ENCODE measurements at places on chromosomes 7 and 10.

DNA sequence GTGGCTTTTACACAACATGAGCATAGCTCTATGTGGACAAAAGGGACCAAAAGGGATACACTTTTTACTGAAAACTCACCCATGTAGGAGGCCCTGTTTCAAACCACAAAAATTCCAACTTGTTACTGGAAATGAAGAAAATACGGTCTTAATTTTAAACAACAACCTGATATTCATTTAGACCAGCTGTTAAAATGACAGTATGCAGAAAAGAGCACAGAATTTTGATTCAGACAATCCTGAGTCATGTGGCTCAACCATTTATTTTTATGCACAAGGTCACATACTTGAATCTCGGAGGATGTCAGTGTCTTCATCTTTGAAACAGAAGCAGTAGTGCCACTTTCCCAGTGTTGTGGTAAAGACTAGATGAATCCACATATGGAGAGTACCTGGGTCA lies 426.5 kb upstream of the NFE2L3 start:
- no peak for DNase-seq

GRCh38 chr7:84196084-84196503 lies 1.5 kb upstream of the SEMA3A start:
- DNase-seq = no peak

GRCh38 chr10:129727495-129727894 lies 236.6 kb downstream of the EBF3 start:
- DNase-seq = no peak

DNA sequence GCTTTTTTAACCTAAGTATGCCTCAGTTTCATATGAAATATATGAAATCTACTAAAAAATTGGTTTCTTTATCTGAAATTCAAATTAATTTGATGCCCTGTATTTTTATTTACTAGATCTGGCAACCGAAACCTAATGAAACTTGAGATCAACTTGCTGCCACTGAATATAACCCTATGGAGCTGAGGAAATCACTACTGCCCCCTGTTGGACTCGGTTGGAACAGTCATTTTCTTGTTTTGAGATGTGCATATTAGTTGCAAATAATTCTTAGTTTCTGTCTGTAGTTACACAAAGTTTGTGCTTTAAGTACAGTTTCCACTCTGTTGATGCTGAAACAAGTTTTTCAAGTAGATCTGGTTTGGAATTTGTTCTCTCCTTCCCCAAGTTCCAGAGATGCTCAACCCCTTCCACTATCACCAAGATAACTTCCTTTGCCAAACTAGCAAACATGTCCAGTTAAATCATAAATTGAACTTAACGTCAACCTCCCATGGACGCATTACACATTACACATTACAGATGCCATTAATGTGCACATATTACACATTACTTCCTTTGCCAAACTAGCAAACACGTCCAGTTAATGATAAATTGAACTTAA lies 22.2 kb upstream of the EXOC4 start:
- peak; percentile 67 for DNase-seq

- no peak for DNase-seq
These were observed 186.6 kb downstream of the RAB11FIP2 start for GRCh38 chr10:117860135-117860534.

DNA sequence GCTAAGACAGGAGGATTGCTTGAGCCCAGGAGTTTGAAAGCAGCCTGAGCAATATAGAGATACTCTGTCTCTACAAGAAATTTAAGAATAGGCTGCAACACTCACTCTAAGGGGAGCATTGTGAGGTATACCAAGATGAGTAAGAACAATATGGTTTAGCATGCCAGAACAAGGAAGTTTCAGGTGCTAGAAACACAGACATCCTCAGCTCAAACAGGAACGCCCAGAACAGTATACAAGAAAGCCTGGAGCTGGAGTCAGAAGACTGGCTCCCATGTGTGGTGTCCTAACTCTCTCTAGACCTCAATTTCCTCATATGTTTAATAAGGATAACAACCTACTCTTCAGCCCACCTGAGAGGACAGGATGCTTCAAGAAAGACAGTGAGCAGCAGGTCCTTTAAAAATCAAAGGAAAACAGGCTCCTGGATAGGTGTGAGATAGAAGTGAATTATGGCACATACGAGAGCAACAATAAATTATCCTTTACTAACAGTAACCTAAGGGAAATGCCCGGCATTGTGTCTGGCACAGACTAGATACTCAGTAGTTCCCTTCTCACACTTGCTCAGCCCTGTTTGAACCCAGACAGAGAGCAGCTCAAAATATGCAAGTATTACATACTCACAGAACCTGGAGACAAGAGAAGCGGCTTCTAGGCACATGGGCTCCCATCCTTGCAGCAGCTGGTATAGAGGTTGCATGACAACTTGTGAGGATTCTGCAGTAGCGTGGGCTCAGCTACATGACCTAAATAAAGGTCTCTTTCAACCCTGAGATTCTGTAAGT lies 45.4 kb downstream of the KAT6B start:
- DNase-seq = no peak

DNA sequence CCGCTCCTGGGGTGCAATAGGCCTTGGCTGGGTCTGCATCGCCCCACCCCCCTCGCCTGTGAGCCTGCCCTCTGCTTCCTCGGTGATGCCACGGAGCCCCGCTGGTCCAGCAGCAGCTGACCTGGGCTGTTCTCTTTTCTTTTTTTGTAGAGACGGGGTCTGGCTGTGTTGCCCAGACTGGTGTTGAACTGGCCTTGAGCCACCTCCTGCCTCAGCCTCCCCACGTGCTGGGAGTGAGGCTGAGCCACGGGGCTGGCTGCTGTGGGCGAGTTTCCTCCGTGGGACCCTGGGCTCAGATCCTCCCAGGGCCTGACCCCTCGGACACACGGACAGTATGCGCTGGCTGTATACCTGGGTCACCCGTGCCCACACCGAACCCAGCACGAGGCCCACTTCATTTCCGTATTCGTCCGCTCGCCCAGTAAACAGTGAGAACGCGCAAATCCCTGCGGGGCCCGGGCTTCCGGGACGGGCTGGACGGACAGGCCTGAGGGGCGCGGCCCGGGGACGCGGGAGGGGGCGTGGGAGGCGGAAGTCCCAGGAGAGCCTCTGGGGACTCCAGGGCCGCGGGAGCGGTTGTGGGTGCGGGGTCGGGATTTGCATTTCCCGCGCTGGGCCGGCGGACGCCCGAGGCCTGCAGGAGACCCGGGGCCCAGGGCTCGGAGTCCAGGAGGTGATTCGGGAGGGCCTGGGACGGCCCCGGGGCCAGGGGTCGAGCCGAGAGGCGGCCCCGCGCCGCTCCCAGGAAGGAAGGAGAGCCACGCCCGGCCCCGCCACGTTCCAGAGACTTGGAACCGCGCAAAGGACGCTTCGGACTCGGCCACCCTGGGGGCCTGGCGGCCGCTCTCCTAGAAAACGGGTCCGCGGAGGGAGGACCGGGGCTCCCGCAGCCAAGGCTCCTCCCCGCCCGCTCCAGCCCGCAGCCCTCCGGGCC lies 57.7 kb upstream of the DNAJB6 start:
- no peak for DNase-seq

DNA sequence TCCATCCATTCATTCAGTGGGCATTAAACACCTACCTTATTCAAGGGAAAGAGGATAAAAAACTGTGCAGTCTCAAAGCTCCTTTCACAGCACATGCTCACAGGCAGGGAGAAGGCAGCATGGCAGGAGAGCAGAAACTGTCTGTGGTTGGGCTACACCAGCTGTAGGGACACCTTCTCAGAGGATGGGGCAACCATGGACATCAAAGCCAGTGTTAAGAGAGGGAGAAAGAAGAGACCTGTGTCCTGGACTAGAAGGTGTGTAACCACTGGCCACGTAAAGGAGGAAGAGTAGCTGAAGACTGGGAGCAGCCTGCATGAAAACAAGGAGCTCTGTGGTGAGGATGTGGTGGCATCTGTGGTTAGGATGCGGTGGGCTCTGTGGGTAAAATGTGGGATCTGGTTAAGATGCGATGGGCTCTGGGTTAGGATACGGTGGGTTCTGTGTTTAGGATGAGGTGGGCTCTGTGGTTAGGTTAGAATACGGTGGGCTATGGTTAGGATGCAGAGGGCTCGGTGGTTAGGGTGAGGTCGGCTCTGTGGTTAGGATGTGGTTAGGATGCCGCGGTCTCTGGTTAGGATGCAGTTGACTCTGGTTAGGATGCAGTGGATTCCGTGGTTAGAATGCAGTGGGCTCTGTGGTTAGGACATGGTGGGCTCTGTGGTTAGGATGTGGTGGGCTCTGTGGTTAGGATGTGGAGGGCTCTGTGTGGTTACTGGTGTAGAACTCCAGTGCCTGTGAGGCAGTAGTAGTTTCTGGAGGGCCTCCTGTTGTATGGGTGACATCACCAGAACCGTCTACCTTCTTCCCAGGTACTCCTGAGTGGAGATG lies 197.6 kb downstream of the WDR37 start:
- DNase-seq = no peak

All from RPMI8226 (cell line).